AML-193 (cell line): ENCODE measurements at places on chromosomes 7 and 10.

- DNase-seq, result no peak
These were observed 57.0 kb upstream of the ARL4A start for GRCh38 chr7:12630513-12630819.

GRCh38 chr7:152313831-152314604 lies 121.8 kb downstream of the KMT2C start:
- peak; percentile 52 for DNase-seq

GRCh38 chr10:127194111-127194510 lies 2.3 kb downstream of the INSYN2A start:
- no peak for DNase-seq

GRCh38 chr7:31735991-31736982 lies 49.3 kb downstream of the PPP1R17 start:
- peak; percentile 31 for DNase-seq

- no peak for DNase-seq
These were observed 174.8 kb upstream of the AGR3 start for GRCh38 chr7:17056491-17057142.
